ENCODE measurements at places on chromosomes 11 and 22.
A peak's percentile ranks its signal among the peaks of the same experiment; 100 is the strongest.

- no peak for DNase-seq
Measured at GRCh38 chr22:27772984-27773498, 28.5 kb downstream of the MN1 start.

- no peak for DNase-seq
Measured at GRCh38 chr22:29194184-29194583, 11.5 kb upstream of the EMID1 start.

DNA sequence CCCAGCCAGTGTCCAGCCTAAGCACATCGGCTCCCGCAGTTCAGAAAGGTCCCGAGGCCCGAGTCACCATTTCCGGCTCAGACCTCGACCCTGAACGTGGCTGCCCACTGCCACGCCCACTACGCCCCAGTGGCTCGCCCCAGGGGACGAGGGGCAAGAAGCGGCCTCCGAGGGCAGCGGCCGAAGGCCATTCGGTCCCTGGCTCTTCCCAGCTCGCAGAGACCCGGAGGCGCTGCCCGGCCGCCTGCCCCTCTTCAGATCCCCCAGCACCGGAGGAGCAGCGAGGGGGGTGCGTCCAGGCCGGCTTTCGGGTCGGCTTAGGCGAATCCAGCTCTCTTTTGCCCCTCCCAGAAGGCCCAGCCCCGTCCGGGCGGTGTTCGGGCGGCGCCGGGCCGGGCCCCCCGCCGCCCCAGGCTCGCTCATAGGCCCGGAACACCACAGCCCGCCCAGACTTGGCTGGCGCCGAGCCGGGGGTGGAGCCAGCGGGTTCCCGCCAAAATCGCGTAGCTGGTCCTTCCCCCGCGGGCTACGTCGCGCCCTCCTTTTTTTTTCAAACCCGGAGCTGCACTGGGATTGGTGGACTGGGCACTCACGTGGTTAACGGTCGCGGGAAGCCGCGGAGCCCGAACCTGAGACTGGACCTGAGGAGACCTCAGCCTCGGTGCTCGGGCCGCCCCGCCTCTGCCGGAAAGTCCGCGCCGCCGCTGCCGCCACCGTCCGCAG lies at the start of gene WEE1:
Gene WEE1, plus strand, starts transcription at position 619 of the 723 bp plus-strand sequence. CDS start 264 bp downstream, outside the sequence.
- peak; percentile 98 for DNase-seq

DNA sequence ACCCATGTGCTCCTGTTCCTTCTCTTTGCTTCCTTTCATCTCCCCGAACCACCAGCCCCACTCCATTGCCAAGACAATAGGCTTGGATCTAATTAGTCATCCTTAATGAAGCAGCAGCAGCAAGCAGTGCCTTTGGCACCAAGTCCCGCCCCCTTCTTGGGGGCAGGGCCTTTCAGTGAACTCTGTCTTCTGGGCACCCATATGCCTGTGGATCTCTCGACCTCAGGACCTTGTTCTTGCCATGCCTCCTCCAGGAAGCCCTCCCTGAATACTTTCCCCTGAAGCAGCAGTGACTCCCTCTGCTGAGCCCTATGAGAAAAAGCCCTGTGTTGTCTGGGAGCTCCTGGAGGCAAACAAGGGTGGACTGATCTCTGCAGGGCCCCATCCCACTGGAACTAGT lies 32.1 kb downstream of the ARHGEF17 start:
- no peak for DNase-seq

DNA sequence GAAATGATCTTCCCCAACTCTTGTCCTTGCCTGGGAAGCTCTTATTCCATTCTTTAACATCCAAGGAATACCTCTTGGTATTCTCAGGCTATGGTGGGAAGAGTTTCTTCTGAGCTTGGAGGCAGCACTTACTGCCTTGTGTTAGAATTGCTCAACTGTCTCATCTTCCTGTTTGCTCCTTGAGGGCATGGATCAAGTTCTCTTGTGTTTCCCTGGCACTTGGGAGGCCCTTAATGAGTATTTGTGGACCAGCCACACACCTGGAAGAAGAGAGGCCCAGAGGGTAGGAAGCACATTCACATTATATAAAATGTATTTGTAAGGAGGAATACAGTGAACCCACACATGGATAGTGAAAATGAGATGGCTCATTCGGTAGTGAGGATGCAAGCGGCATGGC lies 3.4 kb upstream of the SORL1-AS1 start:
- no peak for DNase-seq

- no peak for DNase-seq
Measured at GRCh38 chr11:2316169-2316962, 14.6 kb downstream of the TSPAN32 start.

DNA sequence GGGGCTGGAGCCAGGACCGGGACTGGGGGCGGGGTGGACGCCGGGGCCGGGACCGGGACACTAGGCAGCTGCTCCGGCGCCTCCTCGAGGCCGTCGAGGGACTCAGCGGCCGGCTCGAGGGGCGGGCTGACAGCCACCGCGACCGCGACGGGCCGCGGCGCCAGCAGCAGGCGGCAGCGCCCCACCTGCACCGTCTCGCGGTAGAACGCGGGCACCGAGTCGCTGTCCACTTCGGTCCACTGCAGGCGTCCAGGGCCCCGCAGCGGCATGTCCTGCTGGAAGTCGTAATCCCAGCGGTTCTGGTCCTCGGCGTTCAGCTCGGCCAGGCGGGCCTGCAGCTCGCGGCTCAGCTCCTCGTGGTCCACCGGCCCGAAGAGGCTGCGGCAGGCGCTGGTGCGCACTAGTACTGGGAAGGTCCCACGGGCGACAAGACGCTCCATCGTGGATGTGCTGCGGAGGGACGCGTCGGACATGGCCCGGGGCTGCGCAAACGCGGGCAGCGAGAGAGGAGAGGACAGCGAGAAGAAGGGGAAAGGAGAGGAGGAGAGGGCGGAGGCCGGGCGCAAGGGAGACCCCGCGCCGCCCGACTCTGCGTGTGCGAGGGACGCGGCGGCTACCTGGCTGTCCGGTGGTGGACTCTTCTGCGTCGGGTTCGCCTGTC lies 428 bp downstream of the CDKN1C start:
- peak; percentile 31 for DNase-seq

DNA sequence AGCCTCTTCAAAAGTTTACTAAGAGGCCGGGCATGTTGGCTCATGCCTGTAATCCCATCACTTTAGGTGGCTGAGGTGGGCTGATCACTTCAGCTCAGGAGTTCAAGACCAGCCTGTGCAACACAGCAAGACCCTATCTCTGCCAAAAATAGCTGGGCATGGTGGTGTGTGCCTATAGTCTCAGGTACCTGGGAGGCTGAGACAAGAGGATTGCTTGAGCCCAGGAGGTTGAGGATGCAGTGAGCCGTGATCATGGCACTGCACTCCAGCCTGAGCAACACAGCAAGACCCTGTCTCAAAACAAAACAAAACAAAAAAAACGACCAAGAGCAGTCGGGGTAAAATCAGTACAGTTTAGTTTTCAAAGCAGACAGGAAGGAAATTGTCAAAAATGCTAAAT lies 4.7 kb upstream of the ADSL start:
- no peak for DNase-seq

GRCh38 chr11:70595452-70595851 lies 197.1 kb downstream of the CTTN start:
- DNase-seq, result no peak

GRCh38 chr11:130804306-130805076 lies 111.8 kb downstream of the SNX19 start:
- no peak for DNase-seq

- DNase-seq, result peak; percentile 50
Measured at GRCh38 chr11:1515082-1516060, 28.8 kb upstream of the MOB2 start.

DNA sequence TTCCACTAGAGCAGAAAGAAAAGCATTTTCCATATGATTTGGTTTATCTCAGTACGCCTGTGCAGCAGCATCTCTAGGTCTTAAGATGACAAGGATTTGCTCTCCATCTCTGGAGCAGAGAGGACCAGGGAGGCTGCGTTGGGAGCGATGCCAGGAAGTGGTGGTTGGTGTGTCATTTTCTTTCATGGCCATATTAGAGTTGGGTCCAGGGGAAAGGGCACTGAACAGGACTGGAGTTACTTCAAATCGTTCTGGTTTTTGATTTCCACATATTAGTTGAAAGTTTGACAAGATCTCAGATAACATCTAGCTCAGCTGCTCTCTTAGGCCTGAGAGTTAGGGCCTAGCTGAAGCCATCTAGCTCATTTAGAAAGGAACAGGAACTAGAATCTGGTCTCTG lies 157.7 kb downstream of the ADAMTS15 start:
- no peak for DNase-seq

- no peak for DNase-seq
Measured at GRCh38 chr11:134607963-134608750, 196.1 kb upstream of the B3GAT1 start.

DNA sequence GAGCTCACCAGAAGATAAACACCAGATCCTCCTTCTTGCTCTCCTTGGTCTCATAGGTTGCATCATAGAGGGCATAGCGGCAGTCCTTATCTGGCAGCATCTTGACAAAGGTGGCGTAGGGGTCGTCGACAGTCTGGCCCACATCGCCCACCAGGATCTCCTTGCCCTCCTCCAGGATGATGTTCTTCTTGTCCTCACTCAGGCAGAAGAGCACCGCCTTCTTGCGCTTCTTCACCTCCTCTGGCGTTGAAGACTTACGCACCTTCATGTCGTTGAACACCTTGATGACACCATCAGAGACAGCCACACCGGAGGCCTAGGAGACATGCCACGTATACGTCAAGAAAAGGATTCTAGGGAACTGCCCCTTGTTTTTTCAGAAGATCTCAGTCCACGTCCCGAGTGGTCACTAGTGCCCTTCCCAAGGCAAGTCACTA lies 2.0 kb downstream of the CFL1 start:
- no peak for DNase-seq

- DNase-seq, result no peak
Measured at GRCh38 chr11:22723274-22723673, 56.9 kb downstream of the GAS2 start.

DNA sequence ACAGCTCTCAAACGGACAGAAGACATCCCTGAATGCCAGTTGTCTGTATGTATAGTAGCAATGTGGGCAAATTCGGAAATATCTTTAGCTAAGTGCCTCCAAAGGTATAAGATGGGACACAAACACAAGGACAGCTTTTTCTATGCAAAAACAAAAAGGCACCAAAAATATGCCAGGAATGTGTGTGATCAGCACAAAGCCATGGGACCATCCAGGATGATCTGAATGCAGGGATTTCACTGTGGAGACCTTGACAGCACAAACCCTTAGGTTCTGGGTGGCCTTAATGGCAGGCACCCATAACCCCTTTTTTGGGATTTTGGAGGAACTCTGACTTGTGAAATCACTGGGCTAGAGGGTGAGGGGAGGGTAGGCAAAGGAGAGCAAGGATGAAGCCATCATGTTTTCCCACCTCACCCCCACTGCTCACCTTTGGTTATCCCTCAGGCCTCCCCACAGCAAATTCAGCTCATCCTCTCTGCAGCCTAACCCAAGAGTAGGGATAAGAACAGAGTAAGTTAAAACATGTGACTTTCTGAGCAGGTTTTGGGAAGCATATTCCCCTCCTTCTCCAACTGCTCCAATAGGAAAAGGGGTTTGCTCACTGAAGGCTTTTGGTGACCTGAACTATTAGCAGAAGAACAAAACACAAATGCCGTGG lies 154.6 kb downstream of the SNX19 start:
- no peak for DNase-seq

GRCh38 chr11:31725176-31725575 lies 85.9 kb downstream of the PAX6 start:
- no peak for DNase-seq

DNA sequence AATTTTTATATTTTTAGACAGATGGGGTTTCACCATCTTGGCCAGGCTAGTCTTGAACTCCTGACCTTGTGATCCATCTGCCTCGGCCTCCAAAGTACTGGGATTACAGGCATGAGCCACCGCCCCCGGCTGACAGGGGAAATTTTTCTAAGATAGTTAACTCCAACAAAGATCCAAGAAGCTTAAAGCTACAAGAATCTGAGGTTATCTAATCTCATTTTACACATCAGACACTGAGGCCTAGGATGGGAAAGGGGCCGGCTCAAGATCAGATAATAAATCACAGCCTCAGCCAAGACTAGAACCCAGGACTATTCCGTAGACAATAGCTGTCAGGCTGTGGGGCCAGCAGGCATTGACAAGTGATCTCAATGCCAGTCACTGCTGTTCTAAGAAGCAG lies 94.0 kb downstream of the AMBRA1 start:
- DNase-seq, result no peak

DNA sequence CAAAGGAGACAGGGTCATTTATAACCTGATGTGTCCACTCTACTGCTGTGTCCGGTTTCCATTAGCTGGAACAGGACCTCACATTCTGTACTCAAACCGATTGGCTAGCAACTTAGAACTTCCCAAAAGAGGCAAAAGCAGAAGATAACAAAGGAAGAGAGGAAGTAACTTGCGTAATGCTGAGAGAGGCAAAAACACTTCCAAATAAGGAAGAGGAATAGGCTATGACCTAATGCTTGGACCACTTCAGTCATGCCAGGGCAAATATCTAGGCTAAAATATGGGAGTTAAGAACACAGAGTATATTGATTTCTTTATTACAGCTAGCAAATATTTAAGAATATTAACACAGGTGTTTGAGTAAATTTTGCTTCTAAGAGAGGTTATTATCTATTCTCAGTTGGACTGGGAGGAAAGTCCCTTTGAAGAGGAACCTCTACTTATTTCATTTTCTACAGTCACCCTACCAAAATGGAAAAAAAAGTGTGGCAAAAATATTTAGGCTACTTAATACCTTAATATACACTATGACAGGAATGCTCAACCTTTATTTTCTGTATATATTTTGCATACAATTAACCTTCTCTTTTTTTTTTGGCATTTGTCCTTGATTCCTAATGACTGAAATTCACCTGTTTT lies 499.8 kb upstream of the CHORDC1 start:
- DNase-seq, result no peak

DNA sequence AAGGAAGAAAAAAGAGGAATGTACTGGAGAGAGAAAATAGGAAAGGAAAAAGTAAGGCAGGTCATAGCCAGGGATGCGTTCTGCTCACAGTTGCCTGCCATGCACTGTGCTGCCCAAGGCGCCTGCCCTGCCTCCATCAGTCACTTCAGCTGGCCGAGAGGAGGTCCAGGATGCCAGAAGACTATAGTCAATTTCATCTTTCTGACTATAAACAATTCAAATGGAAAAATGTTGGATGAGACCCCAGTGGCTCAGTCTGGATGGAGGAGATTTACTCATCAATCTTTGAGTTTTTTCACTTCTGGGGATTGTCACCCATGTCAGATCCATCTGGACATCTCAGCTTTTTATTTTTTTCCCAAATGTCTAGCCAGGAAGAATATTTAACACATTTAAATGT lies 36.7 kb upstream of the CLMP start:
- no peak for DNase-seq

Data from NCI-H1092 (cell line).